ENCODE measurements at places on chromosomes 3 and 15.

- DNase-seq = no peak
Measured at GRCh38 chr3:87733671-87734367, 325.0 kb downstream of the CGGBP1 start.

DNA sequence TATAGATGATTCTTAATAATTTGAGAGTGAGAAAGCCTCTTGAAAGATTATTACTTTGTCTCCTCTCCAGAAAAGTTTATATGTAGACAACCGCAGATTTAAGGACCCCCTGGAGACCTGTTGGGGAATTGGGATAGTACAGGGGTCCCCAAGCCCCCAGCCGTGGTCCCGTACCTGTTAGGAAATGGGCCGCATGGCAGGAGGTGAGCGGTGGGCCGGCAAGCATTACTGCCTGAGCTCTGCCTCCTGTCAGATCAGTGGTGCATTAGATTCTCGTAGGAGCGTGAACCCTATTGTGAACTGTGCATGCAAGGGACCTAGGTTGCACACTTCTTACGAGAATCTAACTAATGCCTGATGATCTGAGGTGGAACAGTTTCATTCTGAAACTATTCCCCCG is 78.3 kb downstream of the PFN2 start:
- DNase-seq = no peak

DNA sequence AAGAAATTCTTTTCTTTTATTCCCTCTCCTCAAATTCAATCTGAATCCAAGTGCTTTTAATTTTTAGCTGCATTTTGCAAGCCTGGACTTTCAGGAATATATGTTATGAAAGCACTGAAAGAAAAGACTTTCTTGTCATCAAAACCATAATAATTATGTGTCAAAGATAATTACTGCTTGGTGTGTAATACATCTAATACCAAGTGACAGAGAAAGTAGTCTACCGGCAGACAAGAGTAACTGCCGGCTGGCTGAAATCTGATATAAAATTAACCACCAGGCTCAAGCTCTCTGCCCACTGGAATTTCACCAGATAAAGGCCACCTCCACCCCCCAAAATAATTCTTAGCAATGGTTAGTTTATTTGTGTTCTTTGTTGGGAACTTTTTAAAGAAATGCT is 220.9 kb upstream of the CDIN1 start:
- DNase-seq = no peak

GRCh38 chr3:136270179-136270578 is 20.0 kb downstream of the PCCB start:
- no peak for DNase-seq

DNA sequence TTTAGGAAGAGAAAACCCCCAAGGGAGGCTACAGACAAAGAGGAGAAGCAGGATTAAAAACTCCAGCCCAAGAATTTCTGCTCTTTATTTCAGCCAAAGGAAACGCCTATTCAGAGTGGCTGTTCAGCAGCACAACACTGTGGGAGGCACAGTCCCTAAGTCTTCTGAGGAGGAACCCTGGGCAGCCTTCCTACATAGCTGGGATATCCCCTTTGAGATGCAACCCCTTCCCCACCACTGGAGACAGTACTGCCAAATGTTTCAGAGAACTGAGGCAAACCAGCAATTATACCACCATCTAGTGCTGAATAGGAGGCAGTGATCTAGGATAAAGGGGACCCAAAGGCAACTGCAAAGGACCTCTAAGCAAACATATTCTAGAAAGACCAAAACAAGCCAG is 168.1 kb downstream of the VPS13C start:
- DNase-seq = no peak

- no peak for DNase-seq
Measured at GRCh38 chr15:96183514-96183850, 147.0 kb upstream of the NR2F2 start.

GRCh38 chr3:191051037-191051436 is 148.0 kb upstream of the OSTN start:
- no peak for DNase-seq

GRCh38 chr3:122795674-122796195 is 866 bp downstream of the SLC49A4 start:
- no peak for DNase-seq

GRCh38 chr3:71265365-71265915 is 318.1 kb downstream of the FOXP1 start:
- DNase-seq = no peak

- no peak for DNase-seq
Measured at GRCh38 chr3:46122091-46122490, 86.0 kb downstream of the CCR1 start.

- DNase-seq = no peak
Measured at GRCh38 chr3:70392227-70392626, 79.8 kb upstream of the MDFIC2 start.

DNA sequence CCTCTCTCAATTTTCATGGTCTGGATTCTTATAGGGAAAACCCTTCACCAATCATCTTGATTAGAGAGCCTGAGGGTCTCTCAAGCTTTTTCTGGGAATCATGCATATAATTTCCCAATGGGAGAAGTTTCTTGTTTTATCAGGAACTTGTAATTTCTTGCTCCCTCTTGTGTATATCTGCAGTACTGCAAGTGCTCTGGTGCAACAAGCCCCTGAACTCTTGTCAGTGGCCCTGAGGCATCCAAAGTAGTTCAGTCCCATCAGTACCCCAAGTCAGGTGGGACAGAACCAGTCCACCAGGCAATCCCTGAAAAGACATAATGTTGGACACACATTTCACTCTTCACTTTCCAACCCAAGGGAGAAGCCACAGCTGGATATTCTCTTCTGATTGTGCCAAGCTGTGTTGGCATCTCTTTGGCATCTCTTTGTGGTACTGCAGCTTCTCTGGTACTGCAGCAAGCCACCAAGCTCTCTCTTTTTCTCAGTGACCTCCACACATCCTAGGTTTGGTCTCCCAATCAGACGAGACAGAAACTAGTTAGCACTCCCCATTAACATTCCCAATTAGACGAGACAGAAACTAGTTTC is 214.5 kb downstream of the ZIC4 start:
- no peak for DNase-seq

DNA sequence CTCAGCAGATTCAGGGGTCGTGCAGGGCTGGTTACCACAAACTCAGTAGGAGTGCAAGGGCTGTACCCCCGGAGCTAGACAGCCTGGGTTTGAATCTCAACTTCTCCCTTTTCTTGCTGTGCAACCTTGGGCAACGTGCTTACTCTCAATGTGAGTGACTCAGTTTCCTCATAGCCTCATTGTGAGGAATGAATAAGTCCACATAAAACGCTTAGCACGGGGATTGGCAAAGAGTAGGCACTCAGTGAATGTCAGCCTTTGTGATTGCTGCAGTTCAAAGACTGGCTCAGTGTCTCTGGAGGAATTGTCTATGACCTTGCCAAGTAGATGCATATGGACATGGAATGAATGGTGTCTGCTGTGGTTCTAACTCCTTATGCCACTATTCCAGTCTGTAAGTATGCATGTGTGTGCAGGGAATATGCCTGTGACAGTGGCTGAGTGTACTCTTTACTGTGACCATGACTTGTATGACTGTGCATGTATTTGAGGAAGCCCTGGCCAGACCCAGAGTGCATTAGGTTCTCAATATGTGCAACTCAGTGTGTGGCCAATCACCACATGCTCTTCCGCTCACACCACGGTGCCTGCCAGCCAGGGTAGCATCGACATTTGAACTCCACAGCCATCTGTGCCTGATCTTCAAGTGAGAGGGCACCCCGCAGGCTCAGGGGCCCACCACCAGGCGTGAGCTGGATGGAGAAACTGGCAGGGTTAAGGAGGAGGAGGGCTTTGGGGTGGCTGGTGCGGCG is 900 bp upstream of the HYAL3 start:
- DNase-seq = no peak

GRCh38 chr3:102132370-102132769 is 283.1 kb downstream of the NFKBIZ start:
- no peak for DNase-seq

- DNase-seq = no peak
Measured at GRCh38 chr3:3305084-3305483, 125.6 kb upstream of the CRBN start.

DNA sequence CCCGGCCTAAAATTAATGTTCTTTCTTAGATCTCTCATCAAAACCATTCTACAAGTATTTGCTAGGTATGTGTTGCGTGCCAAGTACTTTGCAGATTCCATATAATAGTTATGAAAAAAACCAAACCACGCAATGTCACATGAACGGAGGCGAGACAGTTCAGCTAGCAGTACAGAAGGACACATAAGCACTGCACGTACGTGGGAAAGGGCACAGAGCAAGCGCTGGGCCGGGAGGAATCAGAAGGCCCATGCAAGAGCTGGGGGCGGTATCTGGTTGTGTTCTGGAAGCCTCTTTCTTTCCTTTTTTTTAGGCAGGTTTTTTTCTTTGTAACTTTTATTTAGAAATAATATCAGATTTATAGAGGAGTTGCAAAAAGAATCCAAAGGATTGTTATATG is 11.3 kb downstream of the PDIA5 start:
- no peak for DNase-seq

DNA sequence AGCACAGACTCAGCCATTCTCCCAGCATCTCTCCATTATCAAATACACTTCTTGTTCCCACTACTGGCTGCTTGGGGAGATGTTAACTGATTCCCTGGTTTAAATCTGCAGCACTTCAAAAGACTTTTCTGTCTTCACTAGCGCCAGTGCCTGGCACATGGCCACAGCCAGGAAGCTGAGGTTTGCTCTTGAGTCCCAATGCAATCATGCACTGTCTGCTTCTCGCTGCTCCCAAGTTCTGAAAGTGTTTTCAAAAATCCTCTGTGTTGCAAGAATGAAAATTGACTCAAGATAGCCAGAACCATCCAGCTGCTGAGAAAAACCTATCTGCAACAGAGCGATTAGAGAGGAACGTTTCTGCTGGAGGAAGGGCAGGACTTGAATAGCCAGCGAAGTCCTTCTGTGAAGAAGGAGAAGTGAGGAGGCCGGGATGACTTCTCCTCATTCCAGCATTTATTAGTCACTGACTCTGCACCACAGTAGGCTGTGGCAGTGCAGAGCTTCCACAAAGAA is 358.4 kb upstream of the NR2F2 start:
- no peak for DNase-seq

DNA sequence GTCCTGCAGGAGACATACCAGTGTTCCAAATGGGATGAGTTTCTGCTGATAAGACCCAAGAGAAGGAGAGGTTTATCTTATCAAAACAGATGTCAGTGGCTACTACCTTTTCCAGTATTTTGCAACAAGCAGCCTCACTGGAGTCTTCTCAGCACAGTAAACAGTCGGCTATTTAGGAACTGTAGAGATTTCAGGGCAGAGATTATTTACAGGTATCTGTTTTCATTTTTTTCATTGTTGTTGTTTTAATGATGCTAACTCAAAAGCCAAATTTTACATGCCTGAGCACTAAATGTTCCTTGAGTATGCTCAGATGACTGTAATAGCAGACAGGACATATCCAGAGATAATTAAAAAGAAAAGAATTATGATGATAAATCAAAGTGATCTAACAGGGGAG is 252.1 kb downstream of the EPHA6 start:
- no peak for DNase-seq

- DNase-seq = no peak
Measured at GRCh38 chr15:60395276-60396011, 2.3 kb downstream of the ANXA2 start.

DNA sequence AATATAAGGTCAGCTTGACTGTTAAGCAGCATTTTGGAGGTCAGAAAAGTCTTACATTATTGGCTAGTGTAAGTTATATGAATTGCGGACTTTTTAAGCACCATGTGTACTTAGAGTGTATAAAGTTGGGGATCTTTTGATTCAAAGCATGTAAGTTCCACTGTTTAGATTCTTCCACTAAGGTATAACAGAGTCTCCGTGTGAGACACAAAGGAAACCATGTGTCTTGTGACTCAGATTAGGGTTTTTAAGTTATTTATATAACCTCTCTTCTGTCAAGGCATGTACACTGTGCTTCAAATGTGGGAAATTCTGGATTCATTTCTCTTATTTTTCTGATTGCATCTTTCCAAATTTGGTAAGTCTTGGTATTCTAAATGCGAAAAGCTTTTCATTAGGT is 143.5 kb upstream of the SOX2 start:
- DNase-seq = no peak

- DNase-seq = no peak
Measured at GRCh38 chr3:170327040-170327808, 30.3 kb upstream of the SKIL start.

DNA sequence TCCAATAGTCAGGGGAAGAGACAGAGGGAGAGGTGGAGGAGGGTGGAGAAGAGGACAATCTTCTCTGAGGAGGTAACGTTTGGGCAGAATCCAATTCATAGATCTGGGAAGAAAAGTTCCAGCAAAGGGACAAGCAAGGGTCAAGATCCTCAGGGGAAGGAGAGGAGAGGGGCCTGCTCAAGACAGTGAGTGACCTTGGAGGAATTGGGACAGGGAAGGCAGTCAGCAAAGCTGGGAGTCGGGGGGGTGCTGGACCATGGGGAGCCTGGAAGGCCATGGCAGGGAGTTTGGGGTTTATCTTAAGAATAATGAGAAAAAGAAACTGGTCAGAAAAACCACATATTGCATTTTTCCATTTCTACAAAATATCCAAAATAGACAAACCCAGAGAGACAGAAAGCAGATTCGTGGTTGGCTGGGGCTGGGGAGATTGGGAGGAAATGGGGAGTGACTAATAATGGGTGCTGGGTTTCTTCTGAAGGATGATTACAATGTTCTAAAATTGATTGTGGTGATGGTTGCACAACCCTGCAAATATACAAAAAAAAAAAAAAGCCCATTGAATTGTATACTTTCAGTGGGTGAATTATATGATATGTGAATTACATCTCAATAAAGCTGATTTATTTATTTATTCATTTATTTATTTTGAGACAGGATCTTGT is 19.6 kb upstream of the SRP14 start:
- DNase-seq = no peak

DNA sequence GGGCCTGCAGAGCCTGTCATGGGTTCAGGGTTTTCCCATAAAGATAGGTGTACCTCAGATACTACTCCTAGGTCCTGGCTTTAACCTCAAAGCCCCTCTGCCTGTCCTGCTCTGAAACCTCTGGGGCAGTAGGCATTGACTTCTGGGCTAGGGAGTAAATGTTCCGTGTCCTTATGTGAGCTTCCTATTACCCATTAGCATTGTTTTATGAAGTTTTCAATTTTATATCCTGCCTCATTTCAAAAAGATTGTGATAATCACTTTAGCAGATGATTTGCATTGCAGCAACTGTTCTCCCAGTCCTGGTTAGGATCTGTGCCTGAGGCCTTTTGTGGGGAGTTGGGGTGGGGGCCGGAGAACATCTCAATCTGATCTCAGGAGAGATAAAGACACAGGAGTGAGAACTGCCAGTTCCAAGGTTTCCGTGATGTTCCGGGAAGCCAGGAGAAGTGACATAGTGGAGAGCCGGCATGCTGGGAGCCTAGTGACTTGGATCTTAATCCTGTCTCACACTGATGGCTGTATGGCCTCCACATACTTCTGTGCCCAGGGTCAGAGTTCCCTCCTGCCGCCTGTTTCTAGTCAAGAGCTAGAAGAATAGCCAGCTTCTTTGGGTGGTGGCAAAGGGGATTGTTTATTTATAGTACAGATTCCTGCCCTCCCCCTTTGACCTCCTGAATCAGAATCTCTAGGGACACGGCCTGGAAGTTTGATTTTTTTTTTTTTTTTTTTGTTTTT is 10.6 kb downstream of the TPM1 start:
- DNase-seq = no peak
